Omental fat pad (tissue), 4 donors: ENCODE measurements at places on chromosomes 4 and X. TPM values are rescaled to one million over a fixed set of nuclear protein-coding genes. Genes with fewer than 3 reads are reported as not detected.

GRCh38 chr4:140250989-140251552, 97.1 kb upstream of the MAML3 start:
- no peak for DNase-seq

- DNase-seq, result no peak
Observed at GRCh38 chrX:148947399-148947975, 447.1 kb downstream of the AFF2 start.

Gene CABS1
- total RNA-seq, result not detected

Gene TCP11X2
- not detected for total RNA-seq

Gene ODAPH
- total RNA-seq, result not detected

GRCh38 chr4:6692806-6693205, 872 bp upstream of the S100P start:
- no peak for DNase-seq

DNA sequence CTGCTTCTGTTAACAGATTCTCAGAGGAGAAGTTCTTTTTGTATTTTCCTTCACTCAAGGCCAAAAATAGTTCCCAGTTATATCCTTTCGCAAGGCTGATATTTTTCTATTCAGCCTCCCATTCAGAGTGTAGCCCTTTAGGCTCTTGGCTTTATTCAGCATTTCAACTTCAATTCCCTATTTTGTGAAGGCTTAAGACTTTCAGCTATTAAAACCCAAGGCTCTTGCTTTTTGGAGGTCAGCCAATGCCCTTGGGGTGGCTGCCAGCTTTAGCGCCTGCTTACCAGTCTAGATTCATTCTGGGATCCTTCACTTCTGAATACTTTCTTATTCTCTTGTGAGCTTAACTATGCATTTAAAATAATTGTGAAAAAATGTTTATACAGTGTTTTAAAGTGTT, 57.3 kb upstream of the ADGRA3 start:
- no peak for DNase-seq
